ENCODE measurements at places on chromosomes 1 and 21.

DNA sequence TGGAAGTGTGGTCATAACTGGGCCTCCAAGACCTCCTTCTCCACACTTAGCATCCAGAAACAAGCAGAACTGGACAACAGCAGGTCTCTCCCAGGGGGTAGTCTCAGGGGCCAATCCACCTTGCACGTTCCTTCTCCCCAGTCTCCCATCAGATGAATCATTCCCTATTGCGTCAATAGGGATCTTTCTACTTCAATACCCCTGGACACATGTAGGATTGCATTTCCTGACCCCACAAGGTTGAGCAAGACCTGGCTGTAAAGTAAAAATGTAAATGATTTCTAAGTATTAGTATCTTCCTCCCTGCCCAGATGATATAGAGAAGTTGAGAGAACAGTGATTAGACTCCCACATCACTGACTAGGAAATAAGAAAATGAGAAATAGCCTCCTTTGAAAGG, 224.5 kb upstream of the CSF3R start:
- peaks cover 20% of the 10 kb centered on the region for H3K4me1 ChIP-seq
- no peak for DNase-seq
- no peak overlapping the region for H3K27ac ChIP-seq

DNA sequence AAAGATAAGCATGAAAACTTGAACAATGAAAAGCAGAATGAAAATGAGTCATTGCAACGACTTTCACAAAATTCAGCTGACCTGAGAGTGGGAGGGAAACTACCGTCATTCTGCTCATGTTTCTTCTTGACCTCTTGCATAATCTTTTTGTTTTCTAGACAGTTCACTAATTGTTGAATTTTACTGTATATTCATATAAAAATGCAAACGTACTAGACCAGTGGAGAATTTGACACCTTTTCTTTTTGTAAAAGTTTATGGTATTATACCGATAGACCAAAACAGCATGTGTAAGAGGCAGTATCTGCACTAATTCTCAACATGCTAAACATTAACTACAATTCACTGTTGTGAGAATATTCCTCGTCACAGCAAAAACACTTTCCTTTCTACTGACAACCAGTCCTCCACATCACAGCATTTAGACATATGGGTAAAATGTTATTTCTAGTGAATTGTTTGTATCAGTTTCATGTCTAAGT, 137.8 kb downstream of the GREM2 start:
- H3K27me3 ChIP-seq: no peaks in the 10 kb centered on the region
- no peak overlapping the region for H3K4me3 ChIP-seq
- peaks cover 6% of the 10 kb centered on the region for H3K36me3 ChIP-seq

- H3K27me3 ChIP-seq: peaks cover 2% of the 10 kb centered on the region
- H3K36me3 ChIP-seq: no peaks in the 10 kb centered on the region
- H3K4me3 ChIP-seq: no peak overlapping the region
- peaks cover 9% of the 10 kb centered on the region for H3K4me1 ChIP-seq
- H3K27ac ChIP-seq: no peak overlapping the region
These were observed 20.8 kb upstream of the LAPTM5 start for GRCh38 chr1:30778154-30778978.

DNA sequence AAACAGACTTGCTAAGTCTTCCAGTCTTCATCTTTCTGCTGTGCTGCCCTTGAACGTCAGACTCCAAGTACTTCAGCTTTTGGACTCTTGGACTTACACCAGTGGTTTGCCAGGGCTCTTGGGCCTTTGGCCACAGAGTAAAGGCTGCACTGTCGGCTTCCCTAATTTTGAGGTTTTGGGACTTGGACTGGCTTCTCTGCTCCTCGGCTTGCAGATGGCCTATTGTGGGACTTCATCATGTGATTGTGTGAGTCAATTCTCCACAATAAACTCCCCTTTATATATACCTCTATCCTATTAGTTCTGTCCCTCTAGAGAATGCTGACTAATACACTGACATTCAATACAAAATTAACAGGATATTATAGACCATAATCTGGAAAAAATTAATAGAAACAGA, 628.1 kb downstream of the PLPP3 start:
- no peak overlapping the region for H3K27ac ChIP-seq
- H3K4me1 ChIP-seq: no peaks in the 10 kb centered on the region
- H3K36me3 ChIP-seq: no peaks in the 10 kb centered on the region
- no peaks in the 10 kb centered on the region for H3K27me3 ChIP-seq
- no peak overlapping the region for H3K4me3 ChIP-seq

DNA sequence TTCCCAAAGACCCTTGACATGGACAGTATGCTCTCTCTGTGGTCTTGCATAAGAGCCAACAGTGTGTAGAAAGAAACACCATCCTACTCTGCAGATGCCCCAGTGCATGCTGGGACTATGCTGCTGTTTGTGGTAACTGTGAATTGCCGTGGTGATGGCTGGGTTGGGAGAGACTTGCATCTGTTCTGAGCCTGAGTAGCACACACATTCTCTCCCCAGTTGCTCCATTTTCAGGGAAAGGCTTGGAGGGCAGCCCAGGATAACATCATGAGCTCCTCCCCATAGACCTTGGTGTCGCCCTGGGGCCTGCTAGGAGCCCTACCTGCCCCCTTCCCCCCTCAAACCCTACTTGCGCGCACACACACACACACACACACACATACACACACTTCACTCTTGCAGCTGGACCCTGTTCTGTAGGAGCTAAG, 120.9 kb upstream of the IPO9 start:
- no peak overlapping the region for H3K4me3 ChIP-seq
- peaks cover 11% of the 10 kb centered on the region for H3K27me3 ChIP-seq
- no peak for DNase-seq
- peaks cover 61% of the 10 kb centered on the region for H3K4me1 ChIP-seq
- H3K27ac ChIP-seq: no peak overlapping the region
- H3K36me3 ChIP-seq: peaks cover 3% of the 10 kb centered on the region

- no peak overlapping the region for H3K4me3 ChIP-seq
- peaks cover 19% of the 10 kb centered on the region for H3K4me1 ChIP-seq
- peaks cover 2% of the 10 kb centered on the region for H3K27me3 ChIP-seq
- H3K36me3 ChIP-seq: no peaks in the 10 kb centered on the region
- DNase-seq: no peak
- no peak overlapping the region for H3K27ac ChIP-seq
These were observed 3.7 kb upstream of the SLC2A5 start for GRCh38 chr1:9073143-9073542.

DNA sequence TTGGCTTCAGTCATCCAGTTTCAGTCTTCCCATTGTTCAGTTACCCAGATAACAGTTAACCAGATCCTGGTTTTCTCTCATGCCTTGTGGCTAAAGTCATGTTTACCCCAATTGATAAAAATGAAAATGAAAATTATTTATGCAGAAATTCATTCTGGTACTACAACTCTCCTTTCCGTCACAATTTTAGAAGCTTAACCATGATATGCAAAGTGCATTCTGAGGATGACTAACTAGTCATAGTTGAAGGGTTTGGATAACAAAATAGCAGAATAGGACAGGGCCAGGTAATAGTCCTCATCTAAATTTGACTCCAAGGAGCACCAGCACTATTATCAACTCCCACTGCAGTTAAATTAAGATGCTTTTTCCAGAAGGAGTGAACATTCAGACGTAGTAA, 94.7 kb downstream of the NTMT2 start:
- no peak for DNase-seq
- H3K27me3 ChIP-seq: no peaks in the 10 kb centered on the region
- no peak overlapping the region for H3K27ac ChIP-seq
- H3K4me1 ChIP-seq: no peaks in the 10 kb centered on the region
- no peak overlapping the region for H3K4me3 ChIP-seq

GRCh38 chr1:23558140-23558871, 995 bp downstream of the ID3 start:
- DNase-seq: no peak
- peaks cover 17% of the 10 kb centered on the region for H3K27me3 ChIP-seq

GRCh38 chr1:218485241-218485928, 140.2 kb downstream of the TGFB2 start:
- H3K27ac ChIP-seq: no peak overlapping the region
- H3K27me3 ChIP-seq: no peaks in the 10 kb centered on the region
- no peaks in the 10 kb centered on the region for H3K4me1 ChIP-seq
- DNase-seq: no peak

DNA sequence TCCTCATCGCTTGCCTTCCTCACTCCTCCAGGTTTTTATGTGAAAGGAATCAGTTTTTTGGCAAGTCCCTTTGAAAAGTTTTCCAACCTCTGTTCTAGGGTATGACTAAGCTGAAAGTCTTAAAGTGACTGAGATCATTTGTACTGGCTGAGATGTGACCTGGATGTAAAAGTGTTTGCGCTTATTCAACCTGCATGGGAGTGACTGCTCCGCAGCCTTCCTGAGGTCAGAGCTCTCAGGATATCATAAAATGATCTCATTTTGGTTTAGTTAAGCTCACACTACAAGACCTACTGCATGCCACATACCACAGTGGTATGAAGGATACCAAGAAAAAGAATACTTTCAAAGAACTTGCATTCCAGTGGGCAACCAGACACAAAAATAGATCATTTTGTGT, 29.8 kb upstream of the TADA1 start:
- no peak overlapping the region for H3K4me3 ChIP-seq
- no peaks in the 10 kb centered on the region for H3K36me3 ChIP-seq
- H3K27me3 ChIP-seq: no peaks in the 10 kb centered on the region

DNA sequence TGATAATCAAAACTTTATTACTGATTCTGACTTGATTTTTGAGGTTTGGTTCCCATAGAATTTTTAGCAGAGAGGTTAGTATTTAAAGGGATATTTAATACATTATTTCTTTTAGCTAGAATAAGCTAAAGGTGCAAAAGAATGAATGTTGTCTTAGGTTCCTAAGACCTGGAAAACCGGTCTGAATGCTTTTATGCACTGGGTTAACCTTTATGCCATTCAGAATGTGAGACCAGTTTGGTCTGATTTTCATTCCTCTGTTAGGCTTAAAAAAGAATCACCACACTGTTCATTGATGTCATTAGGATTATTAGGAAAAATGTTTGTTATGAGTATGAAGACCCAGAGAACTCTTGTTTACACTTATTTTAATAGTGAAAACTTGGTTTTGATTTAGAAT, 30.1 kb downstream of the RAP1A start:
- H3K4me1 ChIP-seq: no peaks in the 10 kb centered on the region
- H3K27ac ChIP-seq: no peak overlapping the region
- H3K27me3 ChIP-seq: peaks cover 4% of the 10 kb centered on the region
- DNase-seq: no peak
